ENCODE measurements at places on chromosomes 11 and 22.

- DNase-seq, result peak; percentile 33
Measured at GRCh38 chr11:105673089-105673488, 63.2 kb downstream of the GRIA4 start.

- no peak for DNase-seq
Measured at GRCh38 chr11:1371836-1372465, 17.8 kb upstream of the BRSK2 start.

DNA sequence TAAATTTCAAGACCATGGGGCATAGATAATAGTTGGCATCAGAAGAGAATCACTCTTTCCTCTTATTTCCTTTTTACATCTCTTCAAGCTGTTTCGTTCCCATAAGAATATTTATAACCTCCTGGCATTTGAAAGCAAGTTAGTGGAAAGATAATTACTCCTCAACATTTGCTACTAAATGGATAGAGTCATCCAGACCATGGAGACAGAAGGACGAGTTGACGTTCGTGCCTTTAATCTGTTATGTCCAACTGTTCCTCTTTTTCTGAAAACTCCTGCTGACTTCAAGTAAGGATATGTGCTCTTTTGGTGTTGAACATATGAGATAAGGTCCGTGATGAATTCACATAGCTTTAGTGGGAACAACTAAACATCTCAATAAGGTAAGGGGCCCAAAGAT lies 414.2 kb downstream of the LRRC4C start:
- no peak for DNase-seq

GRCh38 chr11:34252015-34252414 lies 105.8 kb downstream of the ABTB2 start:
- DNase-seq, result no peak

DNA sequence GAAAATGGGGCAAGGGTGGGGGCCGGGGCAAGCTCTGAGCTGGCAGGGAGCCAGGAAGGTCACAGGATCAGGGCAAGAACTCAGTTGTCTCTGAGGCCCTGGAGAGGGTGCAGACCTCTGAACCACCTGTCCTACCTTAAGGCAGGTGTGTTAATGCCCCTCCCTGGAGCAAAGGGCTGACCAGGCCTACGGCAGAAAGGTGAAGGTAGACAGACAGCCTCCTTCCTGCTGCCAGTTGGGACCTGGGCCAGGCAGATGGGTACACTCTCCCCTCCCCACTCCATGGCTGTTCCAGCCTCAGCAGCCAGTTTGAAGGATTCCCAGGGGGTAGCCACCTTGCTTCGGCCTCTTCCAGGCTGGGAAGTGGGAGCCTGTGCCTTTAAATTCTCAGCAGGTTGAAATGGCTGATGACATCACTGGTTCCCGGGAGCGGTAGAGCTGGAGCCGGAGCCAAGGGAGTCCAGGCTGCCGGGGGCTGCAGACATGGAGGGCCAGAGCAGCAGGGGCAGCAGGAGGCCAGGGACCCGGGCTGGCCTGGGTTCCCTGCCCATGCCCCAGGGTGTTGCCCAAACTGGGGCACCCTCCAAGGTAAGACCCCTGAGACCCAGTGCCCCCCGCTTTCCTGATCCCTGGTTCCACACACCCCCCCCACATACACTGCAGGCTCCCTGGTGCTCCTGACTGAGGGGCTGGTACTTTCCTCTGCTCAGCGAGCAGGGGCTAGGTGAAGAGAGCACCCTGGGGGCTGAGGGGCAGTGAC lies at the start of gene INPP5J:
INPP5J (plus strand) TSS at position 435 of the 760 bp plus-strand sequence; CDS start at position 484, 49 bp downstream.
- DNase-seq, result peak; percentile 55

- no peak for DNase-seq
Measured at GRCh38 chr11:68099474-68100405, 21.4 kb downstream of the CHKA start.

DNA sequence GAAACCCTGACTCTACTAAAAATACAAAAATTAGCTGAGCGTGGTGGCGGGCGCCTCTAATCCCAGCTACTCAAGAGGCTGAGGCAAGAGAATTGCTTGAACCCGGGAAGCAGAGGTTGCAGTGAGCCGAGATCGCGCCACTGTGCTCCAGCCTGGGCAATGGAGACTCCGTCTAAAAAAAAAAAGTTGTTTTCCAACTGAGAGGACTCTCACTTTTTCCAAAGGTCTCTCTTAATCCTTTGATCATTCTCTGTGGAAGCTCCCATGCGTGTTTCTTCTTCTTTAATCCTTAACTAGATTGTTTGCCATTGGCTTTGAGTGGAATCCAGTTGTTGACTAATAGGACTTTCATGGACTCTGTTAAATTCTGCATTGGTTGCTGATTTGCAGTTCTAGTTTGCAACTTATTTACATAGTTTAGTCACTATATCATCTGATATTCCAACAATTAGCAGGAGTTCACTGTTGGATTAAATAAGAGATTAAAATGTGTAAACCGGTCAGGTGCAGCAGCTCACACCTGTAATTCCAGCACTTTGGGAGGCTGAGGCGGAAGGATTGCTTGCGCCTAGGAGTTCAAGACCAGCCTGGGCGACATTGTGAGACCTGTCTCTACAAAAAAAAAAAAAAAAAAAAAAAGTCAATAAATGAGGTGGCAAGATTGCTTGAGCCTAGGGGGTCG lies 79.7 kb downstream of the C22orf31 start:
- peak; percentile 40 for DNase-seq

- DNase-seq, result no peak
Measured at GRCh38 chr11:125170001-125170509, 5.5 kb downstream of the PKNOX2 start.

- DNase-seq, result no peak
Measured at GRCh38 chr11:87265979-87266378, 228.2 kb downstream of the TMEM135 start.

GRCh38 chr11:12127206-12127898 lies 17.0 kb downstream of the MICAL2 start:
- DNase-seq, result no peak

- DNase-seq, result no peak
Measured at GRCh38 chr11:1750840-1751530, 590 bp upstream of the IFITM10 start.

- peak; percentile 87 for DNase-seq
Measured at GRCh38 chr11:5364214-5364613, 12.9 kb downstream of the OR51B6 start.

GRCh38 chr11:13160806-13161205 lies 116.8 kb upstream of the BMAL1 start:
- DNase-seq, result no peak

GRCh38 chr11:31725176-31725575 lies 85.9 kb downstream of the PAX6 start:
- DNase-seq, result no peak

GRCh38 chr11:116927163-116927974 lies 89.9 kb upstream of the APOA1 start:
- no peak for DNase-seq

DNA sequence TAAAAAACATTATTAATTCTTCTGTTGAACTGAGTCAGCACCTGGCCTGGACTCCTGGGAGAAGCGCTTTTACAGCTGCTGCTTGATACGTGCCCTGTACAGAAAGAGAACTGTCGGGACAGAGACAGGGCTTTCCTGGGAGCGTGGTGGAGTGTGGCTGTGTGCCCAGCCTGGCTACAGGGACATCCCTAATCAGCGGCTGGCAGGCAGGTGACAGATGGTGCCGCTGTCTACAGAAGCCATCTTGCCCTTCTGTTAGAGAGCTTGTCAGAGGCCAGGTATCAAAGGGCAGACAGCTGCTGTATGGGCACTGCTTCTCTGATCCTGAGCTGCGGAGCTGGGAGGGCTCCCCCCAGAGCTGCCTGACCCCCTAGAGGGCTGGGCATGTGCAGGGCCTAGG lies 361.8 kb downstream of the TENM4 start:
- DNase-seq, result no peak

- no peak for DNase-seq
Measured at GRCh38 chr11:121478895-121479697, 26.3 kb upstream of the SORL1-AS1 start.

- DNase-seq, result no peak
Measured at GRCh38 chr11:107606141-107606540, 15.2 kb downstream of the ELMOD1 start.

GRCh38 chr11:115215694-115216617 lies 288.3 kb downstream of the CADM1 start:
- DNase-seq, result no peak

DNA sequence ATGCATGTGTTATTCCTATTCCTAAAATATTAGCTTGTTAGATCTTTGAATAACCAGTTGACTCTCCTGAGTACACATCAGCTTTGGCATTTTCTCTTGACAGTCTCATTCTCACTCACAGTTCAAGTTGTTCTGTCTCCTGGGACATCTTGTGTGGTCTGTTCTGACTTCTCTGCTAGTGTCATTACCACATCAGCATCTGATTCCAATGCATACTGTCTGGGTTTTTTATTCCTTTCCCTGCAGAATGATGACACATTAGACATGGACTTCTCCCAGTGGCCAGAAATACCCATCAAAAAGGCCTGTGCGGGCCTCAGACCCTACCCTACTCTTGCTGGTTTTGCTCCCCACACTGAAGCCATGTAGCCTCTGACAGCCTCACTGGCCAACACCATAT lies 2.7 kb downstream of the ZNF74 start:
- no peak for DNase-seq

DNA sequence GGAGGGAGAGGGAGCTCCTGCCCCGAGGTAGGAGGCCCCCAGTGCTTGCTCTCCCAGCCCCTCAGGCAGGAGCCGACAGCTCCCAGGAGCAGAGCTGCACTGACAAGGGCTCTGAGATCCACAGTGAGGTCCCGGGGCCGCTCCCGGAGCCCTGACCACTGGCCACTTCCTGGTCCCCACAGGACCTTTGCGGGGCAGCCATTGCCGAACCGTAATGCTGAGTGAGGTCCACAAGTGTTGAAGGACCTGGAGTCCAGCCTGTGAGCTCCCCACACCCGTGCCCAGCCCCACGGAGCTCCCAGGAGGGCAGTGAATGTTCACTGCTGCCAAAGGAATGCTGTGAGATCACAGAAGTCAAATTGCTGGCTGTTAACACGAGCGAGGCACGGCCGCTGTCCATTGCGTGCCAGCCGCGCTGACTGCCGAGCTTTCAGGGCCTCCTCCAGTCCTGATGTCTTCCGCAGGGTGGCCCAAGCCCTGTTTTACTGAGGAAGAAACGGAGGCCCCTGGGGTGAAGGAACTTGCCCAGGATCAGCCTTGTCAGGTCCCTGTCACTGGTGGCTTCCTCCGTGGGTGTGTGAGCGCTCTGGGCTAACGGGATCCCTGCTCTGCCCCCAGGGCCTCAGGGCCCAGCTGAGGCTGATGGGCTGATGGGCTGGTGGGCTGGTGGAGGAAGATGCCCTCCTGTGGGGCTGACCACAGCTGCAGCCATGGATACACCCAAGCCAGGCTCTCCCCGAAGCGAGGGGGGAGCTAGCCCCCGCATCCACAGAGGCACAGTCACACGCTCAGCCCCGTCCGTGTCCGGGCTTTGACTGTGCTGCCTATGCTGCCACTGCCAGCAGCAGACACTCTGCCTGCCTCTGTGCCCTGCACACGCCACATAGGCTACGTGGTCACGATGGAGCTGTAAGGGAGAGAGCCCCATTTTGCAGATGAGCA lies 70.8 kb downstream of the WNT7B start:
- peak; percentile 19 for DNase-seq

DNA sequence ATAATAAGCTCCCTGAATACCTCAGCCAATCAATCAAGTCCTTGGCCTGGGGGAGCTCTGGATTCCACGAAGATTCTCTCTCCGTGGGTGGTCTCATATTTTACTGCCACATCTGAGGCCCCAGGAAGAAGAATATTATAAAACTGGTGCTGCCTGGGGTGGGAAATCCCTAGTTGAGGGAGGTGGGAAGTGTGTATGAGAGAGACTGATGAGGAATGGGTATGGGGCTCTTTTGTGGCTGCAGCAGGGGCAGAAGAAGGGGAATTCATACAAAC lies 71.5 kb downstream of the SYN3 start:
- DNase-seq, result no peak

DNA sequence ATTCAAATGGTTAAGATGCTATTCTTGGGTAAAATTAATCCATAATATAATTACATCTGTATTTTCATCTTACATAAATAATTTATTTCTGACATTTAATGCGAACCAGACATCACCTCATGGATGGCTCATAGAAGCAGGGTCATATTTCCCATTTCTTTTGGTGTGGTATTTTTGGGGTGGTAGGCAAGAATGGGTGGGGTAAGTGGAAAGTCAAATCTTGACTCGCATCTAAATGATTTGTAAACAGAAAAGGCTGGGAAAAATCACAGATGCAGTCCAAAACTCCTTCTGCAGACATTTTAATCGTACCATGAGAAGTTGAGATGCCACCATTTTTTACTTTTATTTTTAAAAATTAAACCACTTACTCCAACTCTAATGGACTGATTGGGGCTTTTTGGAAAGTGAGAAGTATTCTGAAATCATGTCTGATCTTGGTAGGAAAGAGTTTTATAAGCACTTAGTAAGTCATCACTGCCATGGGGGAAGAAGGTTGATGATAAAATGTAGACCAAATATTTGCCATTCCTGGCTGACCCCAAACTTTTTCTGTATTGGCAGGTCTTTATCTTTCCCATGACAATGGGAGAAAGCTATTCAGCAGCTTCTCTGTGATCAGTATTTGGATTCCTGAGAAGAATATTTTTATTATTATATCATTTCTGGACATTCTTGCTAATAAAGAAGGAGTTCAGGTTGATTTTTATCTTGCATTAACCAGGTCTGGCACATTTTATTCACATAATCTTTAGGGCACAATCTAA lies 47.2 kb upstream of the BLID start:
- DNase-seq, result peak; percentile 8

GRCh38 chr11:89660234-89660633 lies 49.9 kb upstream of the TRIM77 start:
- no peak for DNase-seq

- DNase-seq, result peak; percentile 57
Measured at GRCh38 chr11:82864268-82864667, 36.0 kb downstream of the PRCP start.

DNA sequence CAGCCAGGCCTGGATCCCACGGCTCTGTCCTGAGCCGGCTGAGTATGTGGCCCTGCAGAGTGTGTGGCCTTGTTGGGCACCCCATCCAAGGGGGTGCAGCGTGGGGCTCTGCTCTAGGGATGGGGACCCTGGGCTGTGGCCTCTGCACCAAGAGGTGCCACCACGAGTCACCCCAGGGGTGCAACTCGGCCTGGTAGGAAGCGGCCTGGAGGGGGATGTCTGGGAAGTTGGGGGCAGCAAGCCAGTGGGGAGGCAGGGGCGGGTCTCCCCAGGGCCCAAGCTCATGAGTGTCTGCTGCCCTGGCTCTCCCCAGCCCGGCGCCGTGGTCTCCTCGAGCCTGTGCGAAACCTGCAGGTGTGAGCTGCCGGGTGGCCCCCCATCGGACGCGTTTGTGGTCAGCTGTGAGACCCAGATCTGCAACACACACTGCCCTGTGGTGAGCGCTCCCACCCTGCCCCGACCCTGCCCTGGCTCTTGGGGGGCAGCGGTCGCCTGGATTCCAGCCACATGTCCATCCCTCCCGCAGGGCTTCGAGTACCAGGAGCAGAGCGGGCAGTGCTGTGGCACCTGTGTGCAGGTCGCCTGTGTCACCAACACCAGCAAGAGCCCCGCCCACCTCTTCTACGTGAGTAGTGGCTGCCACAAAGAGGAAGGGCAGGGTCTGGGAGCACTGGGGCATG lies 24.2 kb upstream of the MUC5B start:
- DNase-seq, result no peak
